ENCODE measurements at places on chromosomes 5 and 9.

GRCh38 chr5:159252195-159252594 is 10.9 kb upstream of the UBLCP1 start:
- DNase-seq: no peak

DNA sequence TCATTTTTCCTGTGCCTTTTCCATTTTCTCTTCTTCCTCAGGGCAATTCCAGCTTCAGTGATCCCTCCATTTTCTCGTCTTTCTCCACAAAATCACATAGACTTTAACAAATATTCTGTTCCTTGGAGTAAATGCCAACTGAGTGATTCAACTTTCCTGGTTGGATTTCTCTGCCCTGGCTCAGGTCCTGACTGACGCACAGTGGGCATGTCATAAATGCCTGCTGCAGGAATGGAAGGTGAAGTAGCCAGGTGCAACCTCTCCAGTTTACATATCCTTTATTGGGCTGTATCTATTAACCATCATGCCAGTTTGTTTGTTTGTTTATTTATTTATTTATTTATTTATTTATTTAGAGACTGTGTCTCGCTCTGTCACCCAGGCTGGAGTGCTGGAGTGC is 95.1 kb downstream of the MEF2C start:
- DNase-seq: no peak

GRCh38 chr5:142587354-142587965 is 98.4 kb downstream of the FGF1 start:
- DNase-seq: no peak

DNA sequence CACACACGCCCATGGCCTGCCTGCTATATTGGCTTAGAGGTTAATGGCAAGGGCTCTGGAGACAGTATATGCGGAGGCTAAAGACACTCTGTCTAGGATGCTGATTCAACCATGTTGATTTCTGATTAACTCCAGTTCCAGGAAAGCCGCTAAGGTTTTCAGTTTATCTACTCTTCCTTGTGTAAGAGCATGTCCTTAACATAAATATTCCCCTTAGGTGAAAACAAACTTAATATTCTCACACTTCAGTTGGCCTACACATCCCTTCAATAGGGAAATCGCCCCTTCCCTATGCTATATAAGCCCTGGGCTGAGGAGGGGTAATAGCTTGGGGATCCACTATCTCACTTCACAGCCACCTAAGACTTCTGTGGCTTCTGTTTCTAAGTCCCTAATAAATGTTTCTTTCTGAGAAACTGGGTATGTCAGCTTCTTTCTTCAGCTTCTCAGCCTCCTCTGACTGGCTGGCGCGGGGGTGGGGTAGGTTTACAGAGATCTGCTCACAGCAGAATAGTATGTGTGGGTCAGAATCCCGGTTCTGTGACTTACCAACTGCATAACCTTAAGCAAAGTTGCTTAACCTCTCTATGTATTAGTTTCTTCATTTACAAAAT is 4.3 kb upstream of the GPX3 start:
- no peak for DNase-seq

DNA sequence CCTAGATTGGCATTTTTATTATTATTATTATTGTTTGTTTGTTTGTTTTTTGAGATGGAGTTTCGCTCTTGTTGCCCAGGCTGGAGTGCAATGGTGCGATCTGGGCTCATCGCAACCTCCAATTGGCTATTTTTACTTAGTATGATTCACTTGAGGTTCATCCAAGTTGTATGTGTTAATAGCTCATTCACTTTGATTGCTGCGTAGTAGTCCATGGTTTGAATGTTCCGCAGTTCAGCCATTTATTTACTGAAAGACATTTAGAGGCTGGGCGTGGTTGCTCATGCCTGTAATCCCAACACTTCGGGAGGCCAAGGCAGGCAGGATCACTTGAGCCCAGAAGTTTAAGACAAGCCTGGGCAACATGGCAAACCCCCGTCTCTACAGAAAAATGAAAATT is 22.6 kb upstream of the MELK start:
- DNase-seq: no peak

Data from stimulated activated CD4-positive, alpha-beta T cell treated with anti-CD3 and anti-CD28 coated beads, TNF-alpha, amount 100 ng/mL, for 48 hours (primary cell).